ENCODE measurements at places on chromosomes 1 and 21. TPM values are rescaled to one million over a fixed set of nuclear protein-coding genes. Genes with fewer than 3 reads are reported as not detected.

The SPATA46 gene
- not detected for total RNA-seq

DNA sequence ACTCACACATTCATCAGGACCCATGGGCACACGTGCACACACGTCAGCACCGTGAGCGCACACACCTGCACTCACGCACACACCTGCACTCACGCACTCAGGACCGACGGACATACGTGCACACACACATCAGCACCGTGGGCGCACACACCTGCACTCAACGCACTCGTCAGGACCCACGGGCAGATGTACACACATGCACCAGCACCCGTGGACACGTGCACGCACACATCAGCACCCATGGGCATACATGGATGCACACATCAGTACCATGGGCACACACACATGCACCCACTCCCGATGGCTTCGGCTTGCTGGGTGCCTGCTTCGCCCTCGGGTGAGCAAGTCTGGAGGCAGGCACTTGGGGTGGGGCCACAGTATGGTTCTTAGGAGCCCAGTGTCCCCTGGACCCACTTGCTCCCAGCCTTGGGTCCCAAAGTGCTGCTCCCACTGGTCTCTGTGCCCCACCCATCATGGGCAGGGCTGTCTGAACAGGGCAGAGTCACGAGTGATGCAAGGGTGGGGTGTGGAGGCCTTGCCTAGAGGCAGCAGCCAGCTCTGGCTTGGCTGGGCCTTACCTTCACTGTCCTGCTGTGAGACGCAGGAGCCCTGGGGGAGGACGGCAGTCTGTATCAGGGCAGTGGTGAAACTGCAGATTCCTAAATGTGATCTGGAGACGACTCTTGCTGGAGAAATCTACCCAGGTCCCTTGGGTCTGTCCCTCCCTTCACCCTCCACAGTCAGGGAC, 49.8 kb downstream of the SKI start:
- H3K36me3 ChIP-seq: peaks cover 14% of the 10 kb centered on the region
- H3K4me1 ChIP-seq: peaks cover 14% of the 10 kb centered on the region
- H3K27ac ChIP-seq: no peak overlapping the region
- no peak overlapping the region for H3K4me3 ChIP-seq

The ZDHHC18 gene
- 49.8 TPM for total RNA-seq

DNA sequence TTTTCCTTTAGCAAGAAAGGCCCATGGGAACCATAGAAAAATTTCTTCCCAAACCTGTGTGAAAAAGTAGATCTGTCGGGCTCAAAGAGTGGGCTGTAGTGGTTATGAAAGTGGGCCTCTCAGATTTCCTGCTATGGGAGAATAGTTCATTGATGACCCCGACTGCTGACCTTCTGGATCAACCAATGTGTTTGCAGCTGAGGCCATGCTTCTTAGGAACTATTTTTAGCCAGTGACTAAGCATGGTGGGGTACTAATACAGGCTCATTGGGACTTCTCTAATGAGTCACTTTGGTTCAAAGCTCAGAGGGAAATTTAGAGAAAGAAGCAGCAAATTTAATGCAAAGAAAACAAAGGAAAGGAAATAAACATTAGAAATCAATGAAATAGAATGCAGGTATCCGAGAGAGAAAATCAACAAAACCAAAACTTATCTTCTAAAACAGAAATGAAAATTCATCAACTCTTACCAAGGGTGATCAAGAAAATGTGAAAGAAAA, 12.6 kb upstream of the PSMA5 start:
- H3K27me3 ChIP-seq: peaks cover 6% of the 10 kb centered on the region
- H3K36me3 ChIP-seq: no peaks in the 10 kb centered on the region
- no peak overlapping the region for H3K27ac ChIP-seq
- H3K4me1 ChIP-seq: no peaks in the 10 kb centered on the region
- H3K4me3 ChIP-seq: no peak overlapping the region

DNA sequence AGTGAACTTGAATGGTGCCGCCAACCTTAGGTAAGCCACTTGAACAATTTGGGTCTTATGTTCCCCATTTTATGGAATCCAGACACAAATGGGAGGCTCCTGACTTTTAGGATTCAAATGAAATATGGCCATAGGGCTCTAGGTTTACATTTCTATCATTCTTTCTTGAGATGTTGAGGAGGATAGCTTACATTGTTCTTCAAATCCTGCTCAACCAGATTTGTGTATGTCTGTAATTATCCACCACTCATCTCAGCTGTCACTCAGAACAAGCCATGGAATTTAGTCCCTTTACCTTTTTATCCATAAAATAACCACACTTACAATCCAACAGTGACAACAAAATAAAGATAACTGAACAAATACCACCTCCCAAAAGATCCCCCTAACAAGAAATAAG, 682.9 kb upstream of the PTBP2 start:
- H3K27me3 ChIP-seq: no peaks in the 10 kb centered on the region
- H3K27ac ChIP-seq: no peak overlapping the region
- no peak for DNase-seq

DNA sequence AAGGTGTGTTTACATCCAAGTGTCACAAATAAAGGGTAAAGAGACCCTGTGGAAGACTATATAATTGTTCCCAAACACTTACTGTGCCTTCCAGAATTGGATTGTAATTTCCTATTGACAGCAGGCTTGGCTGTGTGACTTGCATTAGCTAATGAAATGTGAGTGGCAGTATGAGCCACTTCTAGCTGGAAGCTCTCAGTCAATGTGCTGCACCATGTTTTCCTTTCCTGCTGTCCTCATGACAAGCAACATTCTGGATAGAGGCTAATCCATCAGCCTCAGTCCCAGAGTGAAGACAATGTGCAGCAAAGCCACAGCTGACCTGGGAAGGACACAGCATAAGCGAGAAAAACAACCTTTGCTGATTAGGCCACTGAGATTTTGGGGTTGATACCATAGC, 5.9 kb upstream of the FOXJ3 start:
- H3K27ac ChIP-seq: no peak overlapping the region
- no peak for DNase-seq
- H3K36me3 ChIP-seq: no peaks in the 10 kb centered on the region
- peaks cover 12% of the 10 kb centered on the region for H3K4me1 ChIP-seq
- H3K27me3 ChIP-seq: no peaks in the 10 kb centered on the region

GRCh38 chr1:27068922-27069321, 56.3 kb upstream of the TENT5B start:
- H3K27me3 ChIP-seq: peaks cover 21% of the 10 kb centered on the region
- H3K4me1 ChIP-seq: no peaks in the 10 kb centered on the region
- no peak for DNase-seq

DNA sequence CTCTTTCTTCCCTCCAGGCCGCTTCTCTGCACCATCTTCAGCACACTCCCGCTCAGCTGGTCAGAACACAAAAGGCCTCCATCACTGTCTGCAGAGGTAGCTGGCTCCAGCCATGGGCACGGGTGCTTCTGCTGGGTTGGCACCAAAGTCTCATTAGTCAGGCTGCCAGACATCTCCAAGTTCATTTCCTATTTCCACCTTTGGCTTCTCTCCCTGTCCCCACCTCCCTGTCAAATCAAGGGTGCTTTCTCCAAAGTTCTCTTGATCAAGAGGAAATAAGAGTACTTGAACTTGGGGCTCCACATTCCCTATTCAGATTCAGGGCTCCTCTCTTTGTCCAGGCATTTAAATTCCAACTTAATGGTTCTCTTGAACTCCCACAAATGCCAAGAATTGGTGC, 33.9 kb upstream of the GRIK3 start:
- H3K36me3 ChIP-seq: no peaks in the 10 kb centered on the region
- DNase-seq: no peak
- H3K4me1 ChIP-seq: no peaks in the 10 kb centered on the region
- H3K27me3 ChIP-seq: peaks cover 27% of the 10 kb centered on the region

The BMP8B gene
- 0.63 TPM for total RNA-seq

DNA sequence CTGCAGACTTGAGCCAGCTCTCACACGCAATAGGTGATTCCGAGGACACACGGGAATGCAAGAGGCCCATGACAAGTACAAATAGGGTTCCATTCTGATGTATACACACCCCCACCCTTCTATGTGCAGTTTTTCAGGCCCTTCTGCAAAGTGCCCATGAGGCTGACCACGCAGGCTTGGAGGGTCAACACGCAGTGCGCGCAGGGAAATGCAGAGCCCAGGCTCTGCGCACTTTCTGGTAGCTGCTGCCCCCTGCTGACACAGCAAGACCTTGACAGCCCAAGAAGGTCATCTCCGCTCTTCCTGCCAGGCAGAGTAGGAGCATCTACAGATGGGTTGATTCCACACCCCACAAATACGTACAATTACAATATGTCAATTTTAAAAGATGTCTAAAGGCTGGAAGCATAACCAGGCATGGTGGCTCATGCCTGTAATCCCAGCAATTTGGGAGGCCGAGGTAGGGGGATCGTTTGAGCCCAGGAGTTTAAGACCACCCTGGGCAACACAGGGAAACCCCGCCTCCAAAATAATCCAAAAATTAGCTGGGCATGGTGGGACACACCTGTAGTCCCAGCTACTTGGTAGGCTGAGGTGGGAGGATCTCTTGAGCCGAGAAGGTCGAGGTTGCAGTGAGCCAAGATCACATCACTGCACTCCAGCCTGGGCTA, 18.5 kb downstream of the SH3BP5L start:
- peaks cover 9% of the 10 kb centered on the region for H3K4me1 ChIP-seq
- H3K27ac ChIP-seq: no peak overlapping the region
- H3K36me3 ChIP-seq: no peaks in the 10 kb centered on the region
- no peak for DNase-seq

DNA sequence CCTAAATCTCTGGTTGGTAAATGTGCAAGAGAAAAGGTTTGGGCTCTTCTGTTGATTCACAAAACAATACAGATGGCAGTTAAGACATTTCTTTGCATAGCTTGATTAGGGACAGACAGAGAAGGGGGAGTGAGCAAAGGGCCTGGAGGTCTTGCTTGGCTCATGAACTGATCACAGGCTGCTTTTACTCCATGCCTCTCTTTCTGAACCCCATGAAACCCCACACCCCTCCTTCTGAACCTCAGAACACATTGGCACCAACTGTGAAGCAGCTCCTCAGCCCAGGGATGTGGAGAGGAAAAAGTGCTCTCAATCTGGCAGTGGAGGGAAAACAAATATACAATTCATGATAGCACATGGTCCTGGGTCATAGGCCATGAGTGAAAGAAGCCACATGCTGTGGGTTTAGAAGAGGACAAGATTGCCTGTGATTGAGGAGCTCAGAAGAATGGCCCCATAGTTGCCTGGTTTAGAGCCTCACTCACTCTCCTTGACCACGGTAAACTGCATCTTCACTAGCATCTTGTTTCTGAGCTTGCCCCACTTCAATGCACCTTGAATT, 111.6 kb upstream of the GADD45A start:
- H3K27me3 ChIP-seq: peaks cover 6% of the 10 kb centered on the region
- H3K36me3 ChIP-seq: no peaks in the 10 kb centered on the region
- DNase-seq: no peak
- H3K4me1 ChIP-seq: no peaks in the 10 kb centered on the region
- H3K27ac ChIP-seq: no peak overlapping the region
- no peak overlapping the region for H3K4me3 ChIP-seq

The LINGO4 gene
- 0.40 TPM for total RNA-seq

DNA sequence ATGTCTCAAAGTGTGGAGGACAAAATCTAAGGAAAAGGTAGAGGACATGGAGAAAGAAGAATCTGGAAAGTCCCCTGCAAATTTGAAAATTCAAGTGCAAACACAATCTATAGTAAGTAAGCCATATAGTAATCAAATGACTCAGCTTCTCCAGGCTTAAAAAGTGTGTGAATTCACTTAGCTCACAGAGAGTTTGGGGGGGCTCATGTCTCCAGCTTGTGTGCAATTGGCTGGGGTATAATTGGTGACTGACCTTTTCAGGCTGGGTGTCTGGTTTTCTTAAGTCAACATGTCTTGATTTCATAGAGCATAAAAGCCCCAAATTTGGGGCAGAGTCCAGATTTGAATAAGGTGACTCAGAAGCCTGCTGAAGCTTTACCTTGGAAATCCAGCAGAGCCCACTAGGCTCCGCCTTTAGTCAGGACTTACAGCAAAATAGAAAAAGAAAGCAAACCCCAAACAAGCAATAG, 8.6 kb downstream of the CLDN14 start:
- H3K4me3 ChIP-seq: no peak overlapping the region
- H3K4me1 ChIP-seq: no peaks in the 10 kb centered on the region
- no peaks in the 10 kb centered on the region for H3K36me3 ChIP-seq

The SLAMF8 gene
- total RNA-seq: 0.85 TPM

The APCS gene
- 1.0 TPM for total RNA-seq

DNA sequence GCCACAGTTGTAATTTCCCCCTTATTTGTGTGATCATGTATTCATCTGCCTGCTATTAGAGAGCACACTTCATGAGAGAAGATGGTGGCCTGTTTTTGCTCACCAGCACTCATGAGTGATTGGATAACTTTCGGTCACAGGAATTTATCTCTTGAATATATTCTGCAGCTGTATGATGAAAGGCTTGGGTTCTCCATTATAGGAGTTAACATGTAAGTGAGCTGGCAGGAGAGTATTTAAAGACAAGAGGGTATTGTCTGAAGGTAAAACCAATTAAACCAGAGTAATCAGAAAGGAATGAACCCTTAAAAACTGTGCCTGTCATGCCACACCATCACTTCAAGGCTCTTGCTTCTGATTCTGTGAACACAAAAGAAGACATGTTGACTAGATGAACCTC, 574.9 kb upstream of the CAMK1G start:
- no peak overlapping the region for H3K4me3 ChIP-seq
- DNase-seq: no peak
- no peak overlapping the region for H3K27ac ChIP-seq

The MCL1 gene
- total RNA-seq: 517 TPM

The TAS1R3 gene
- 2.1 TPM for total RNA-seq

The RNU1-4 gene
- 3,650 TPM for total RNA-seq

The AKNAD1 gene
- total RNA-seq: not detected

The PLA2G2A gene
- total RNA-seq: not detected

DNA sequence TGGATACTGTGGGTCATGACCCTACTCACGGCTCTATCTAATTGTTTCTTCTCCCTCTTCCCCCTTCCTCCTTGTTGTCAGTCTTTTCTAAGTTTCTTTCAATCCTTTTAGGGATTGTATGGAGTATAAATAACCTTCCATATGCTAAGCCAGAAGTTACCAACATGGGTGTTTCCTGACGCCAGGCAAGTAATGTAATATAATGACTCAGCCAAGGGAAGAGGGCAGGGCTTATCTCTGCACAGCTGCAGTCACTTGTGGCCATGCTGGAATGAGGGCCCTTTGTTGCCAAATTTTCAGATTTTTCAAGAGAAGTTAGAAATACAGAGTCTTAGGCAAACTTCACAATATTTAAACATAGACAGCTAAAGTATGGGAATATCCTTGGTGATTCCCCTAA, 194.6 kb downstream of the ST6GALNAC3 start:
- H3K4me1 ChIP-seq: peaks cover 57% of the 10 kb centered on the region
- H3K4me3 ChIP-seq: no peak overlapping the region
- no peak overlapping the region for H3K27ac ChIP-seq

Measured in T-cell (primary cell).